Stimulated activated CD8-positive, alpha-beta memory T cell treated with anti-CD3 and anti-CD28 coated beads, Interleukin-4, amount 100 ng/mL, for 1 hour (primary cell): ENCODE measurements at places on chromosomes 12 and 14.

- DNase-seq, result peak; percentile 38
Observed at GRCh38 chr12:124389138-124389724, 94.3 kb downstream of the RFLNA start.

DNA sequence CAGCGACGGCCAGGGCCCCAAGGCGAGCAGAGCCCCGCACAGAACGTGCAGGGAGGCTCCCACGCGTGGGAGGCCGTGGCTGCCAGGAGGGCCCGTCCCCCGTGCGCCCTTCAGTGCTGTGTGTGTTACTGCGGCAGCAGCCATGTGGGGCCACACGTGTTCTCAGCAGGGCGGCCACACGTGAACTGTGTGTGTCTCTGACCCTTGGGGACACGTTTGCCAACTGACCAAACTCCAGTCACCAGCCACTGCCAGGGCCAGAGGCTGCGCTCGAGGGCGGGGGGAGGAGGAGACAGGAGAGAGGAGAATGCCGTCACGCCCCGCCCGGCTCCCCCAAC is 57.7 kb downstream of the GALNT9 start:
- no peak for DNase-seq

- DNase-seq, result no peak
Observed at GRCh38 chr12:108381787-108382436, 42.8 kb upstream of the CMKLR1 start.

DNA sequence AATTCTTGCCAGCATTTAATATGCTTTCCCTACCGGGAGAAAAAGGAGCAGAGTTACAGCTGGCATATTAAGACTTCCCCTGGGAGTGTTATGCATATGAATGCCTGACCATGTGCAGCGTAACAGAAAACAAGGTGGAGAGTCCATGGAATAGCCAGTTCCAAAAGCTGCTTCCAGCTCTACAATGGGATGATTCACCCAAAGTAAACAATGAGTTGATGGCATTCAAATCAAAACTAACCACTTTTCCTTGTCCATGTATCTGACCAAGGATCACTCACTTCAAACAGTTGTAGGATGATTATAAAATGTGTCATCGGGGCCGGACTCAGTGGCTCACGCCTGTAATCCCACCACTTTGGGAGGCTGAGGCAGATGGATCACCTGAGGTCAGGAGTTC is 48.1 kb upstream of the BICDL1 start:
- DNase-seq, result no peak

GRCh38 chr14:24459331-24459730 is 16.8 kb upstream of the SDR39U1 start:
- no peak for DNase-seq

- DNase-seq, result no peak
Observed at GRCh38 chr14:53570411-53571387, 385.9 kb downstream of the BMP4 start.

DNA sequence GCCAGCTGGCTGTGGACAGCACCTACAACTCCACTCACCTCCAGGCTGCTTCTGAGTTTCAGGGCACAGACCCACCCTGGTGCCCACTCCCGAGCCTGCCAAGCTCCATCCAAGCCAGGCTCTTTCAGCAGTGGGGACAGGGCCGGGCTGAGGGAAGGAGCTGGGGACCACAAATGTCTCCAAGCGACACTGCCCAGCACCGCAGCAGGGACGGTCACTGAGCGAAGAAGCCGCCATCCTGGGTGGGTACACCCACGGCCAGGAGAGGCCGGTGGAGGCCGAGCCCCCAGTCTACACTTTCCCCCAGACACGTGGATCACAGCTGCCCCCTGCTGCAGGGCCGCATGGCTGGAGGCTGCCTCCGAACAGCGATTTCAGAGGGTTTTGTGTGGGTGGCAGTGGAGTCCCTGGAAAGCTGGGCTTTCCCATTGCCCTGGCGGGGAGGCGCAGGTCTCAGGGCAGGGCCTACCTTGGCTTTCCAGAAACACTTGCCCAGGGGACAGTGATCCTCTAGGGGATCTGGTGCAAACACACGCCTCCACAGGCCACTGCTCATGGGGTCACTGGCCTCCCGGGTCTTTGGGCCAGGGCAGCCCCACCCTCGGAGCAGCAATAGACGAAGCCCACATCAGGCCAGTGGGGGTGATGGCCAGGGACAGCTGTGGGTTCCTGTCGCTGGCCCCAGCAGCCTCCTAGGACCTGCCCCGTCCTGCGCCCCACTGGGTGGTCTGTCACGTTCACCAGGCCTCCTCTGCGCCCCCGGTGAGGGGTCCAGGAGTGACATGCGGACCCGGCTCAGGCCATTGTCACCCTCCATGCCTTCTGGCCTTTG is 1.2 kb upstream of the GPR132 start:
- DNase-seq, result no peak

- no peak for DNase-seq
Observed at GRCh38 chr12:101343893-101344292, 63.7 kb downstream of the ARL1 start.

DNA sequence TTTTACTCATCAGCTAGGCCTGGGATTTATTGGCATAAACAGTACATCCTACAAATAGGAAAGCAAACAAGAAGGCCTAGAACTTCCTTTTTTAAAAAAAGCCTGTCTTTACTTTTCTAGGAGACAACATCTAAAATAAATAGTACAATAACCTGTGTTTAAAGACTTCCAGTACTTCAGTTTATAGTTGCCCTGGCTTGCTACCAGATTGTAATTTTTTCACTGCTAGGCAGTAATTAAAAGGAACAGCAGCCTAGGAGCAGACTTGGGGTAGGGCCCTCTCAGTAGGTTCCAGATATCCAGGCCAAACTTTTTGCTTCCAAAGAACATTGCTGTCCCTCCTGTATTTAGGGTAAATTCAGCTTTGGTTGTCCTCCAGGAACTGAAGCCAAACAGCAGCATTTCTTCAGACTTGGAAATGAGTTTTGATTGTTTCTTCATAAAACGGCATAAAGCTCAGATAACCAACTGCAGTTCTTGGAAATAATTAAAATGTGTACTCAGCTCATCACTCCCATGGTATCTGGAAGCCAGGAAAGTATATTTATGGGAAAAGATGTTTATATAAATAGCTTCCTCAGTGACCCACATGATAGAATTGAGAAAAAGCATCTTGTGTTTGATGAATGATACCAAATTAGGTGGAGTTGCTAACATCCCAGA is 61.7 kb downstream of the PPP1R36 start:
- no peak for DNase-seq

- DNase-seq, result no peak
Observed at GRCh38 chr12:105736498-105736897, 402.3 kb downstream of the NUAK1 start.

GRCh38 chr14:61866932-61867920 is 105.0 kb downstream of the SNAPC1 start:
- DNase-seq, result no peak

GRCh38 chr14:58491593-58491992 is 64.1 kb downstream of the KIAA0586 start:
- DNase-seq, result no peak
